ENCODE measurements at places on chromosomes 12 and 14.

DNA sequence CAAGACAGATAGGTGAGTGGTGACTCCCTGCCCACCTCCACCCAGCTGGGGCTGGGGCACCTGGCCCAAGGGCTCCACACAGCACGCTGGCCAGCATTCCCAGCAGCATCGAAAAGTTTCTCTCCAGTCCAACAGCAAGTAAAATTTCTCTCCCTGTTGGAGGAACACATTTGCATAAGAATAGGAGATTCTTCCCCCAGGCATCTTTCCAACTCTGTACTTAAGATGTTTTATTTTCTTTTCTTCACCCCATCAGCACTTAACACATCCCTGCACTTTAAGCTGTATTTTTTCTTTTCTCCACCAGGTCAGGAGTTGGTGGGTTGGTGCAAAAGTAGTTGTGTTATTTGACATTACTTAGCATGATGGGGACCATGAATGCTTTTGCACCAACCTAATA lies 47.2 kb downstream of the OR9K2 start:
- no peak for DNase-seq

DNA sequence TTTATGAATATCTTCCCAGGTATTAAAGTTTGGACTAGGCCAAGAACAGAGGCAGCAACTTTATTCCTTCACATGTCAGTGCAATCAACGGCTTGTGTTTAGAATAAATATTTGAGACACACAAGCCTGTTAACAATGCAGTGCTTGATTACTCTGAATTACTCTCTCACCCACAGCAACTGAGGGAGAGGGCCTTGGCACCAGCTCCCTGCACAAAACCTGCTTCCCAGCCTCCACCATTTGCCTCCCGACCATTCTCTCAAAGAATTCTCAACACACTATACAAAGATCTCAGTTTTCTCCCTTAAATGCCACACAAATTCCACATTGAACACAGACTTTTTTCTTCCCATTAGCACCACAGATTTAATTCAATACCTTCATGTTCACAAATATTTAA lies 77.0 kb downstream of the STON2 start:
- DNase-seq, result no peak

GRCh38 chr14:56918849-56919574 lies 108.7 kb upstream of the OTX2 start:
- DNase-seq, result no peak

DNA sequence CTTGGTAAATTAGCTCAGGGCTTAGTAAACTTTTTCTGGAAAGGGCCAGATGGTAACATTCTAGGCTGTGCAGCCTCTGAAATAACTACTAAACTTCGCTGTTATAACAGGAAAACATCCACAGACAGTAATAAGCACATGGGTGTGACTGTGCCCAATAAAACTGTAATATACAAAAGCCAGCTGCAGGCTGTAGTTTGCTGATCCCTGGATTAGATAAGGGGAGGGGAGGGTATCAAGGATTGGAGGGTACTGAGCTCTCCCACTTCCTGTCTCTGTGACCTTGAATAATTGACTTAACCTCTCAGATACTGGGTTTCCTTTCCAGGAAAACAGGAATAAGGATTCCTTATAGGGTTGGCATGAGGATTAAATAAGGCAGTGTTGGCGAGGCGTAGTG lies 81.2 kb downstream of the CCDC60 start:
- no peak for DNase-seq

- DNase-seq, result no peak
These were observed 436.7 kb downstream of the DAD1 start for GRCh38 chr14:22152161-22152870.

DNA sequence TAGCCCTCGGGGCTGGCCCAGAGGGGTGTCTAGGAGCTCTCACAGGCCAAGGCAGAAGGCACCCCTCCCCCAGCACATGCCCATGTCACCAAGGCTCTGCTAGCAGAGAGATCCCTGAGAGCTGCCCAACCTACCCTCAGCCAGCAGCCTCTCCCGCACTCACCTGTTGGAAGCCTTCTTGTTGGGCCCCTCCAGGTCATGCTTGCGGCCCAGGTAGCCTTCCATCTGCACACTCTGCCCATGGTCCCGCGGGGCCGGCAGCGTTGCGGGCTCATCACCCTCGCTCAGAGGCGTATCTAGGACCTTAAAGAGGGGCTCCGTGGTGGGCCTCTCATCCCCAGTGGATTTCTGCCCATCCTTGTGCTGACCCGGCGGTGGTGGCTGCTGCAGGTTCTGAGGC lies 49.1 kb downstream of the PLEKHG3 start:
- no peak for DNase-seq

- no peak for DNase-seq
These were observed 1257.6 kb upstream of the FLRT2 start for GRCh38 chr14:84272290-84272721.
